ENCODE measurements at places on chromosomes 7 and 10.
A peak's percentile ranks its signal among the peaks of the same experiment; 100 is the strongest.

DNA sequence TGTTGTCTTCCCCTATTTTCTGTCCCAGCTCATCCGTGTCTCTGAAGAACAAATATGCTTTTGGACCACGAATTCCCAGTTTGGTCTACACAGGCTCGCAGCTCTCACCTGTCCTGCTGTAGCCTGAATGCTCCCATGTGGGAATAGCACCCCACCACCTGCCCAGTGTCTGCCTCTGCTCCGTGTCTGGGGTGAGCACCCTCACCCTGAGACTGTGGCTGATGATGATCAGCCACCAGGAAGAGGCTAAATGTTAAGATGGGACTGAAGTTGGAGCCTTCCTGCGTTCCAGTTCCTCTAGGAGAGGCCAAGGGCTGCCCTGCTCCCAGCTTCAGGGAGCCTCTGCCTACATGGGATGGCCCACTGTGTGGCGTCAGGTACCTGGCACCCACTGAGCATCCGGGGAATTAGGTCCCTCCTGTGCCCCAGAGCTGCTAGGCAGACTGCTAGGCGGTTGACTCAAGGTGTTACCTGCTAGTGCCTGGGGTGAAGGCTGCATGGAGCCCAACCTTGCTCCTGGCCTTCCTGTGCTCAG, 3.7 kb downstream of the PGAM2 start:
- no peak for DNase-seq

GRCh38 chr10:6072215-6072934, 10.2 kb upstream of the IL2RA start:
- DNase-seq: no peak

GRCh38 chr10:89371079-89371478, 6.8 kb upstream of the IFIT1B start:
- no peak for DNase-seq

- DNase-seq: no peak
Measured at GRCh38 chr10:129441372-129442009, 25.6 kb upstream of the MGMT start.

DNA sequence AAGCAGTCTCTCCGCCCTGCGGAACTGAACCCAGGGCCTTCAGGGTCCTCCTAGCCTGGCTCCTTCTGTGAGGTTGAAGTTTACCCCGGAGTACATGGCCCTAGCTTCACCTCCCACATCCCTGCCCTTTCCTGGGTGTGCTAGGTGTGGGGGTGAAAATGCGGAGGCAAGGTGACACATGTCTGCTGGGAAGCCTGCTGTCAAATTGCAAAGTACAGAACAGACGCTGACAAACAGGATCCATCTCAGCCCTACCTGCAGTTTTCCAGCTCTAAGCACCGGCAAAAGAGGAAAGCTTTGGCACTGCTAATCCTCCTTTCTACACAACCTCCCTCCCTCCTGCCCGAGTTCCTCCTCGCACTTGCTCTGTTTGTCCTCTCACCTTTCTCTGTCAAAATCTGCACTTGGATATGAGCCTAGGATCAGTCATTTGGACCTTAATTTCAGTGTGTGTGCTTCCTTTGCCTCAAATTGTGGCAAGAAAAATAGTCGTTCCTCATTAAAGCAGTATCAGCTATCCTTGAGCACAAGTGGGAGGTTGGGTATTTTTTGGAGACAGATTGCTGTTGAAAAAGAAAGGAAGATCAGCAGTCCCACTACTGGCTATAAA, 14.4 kb upstream of the GPR15LG start:
- no peak for DNase-seq

GRCh38 chr7:148794476-148794875, 89.6 kb downstream of the EZH2 start:
- no peak for DNase-seq

DNA sequence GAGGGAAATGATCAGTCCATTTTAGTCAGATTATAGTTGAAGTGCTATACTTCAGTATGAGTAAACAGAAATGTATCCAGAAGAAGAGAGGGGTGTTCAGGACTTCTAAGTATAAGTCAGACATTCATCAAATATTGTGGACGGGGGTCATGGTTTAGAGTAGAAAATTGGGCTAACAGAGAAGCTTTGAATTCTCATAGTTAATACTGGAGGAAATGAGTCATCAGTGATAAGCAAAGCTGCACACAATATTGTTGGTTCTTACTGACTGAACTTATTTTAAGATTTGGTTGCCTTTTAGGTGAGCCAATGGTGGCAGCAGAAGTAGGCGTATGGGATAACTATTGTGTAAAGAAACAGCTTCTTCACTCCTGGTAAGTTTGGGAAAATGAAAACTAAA, 1.7 kb upstream of the SUMF2 start:
- DNase-seq: peak; percentile 62

DNA sequence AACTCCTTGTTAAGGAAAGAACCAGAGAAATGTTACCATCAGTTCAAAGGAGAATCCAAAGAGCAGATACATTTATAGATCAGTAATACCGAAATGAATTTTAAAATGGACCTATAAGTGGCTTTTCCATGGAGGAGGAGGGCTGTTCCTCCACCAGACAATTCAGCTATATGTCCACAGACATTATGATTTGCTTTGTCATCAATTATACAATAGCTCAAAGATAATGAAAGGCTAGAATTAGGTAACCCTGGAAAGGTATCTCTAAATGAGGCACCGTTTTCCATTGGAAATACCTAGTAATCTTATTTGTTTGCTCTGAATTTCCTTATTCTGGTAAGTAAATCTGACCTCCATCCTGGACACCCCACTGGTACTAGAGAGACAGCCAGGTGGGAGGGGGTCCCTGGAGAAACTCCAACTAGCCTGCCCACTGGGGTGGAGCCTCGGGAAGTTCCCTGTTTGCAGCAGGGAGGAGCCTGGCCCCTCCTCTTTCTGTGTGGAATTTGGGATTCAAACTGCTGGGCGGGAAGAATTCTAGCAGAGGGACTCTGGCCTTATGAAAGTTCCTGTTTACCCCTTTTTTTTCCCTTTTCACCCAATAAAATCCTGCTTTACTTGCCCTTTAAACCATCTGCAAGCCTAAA, 218.0 kb downstream of the PHF14 start:
- DNase-seq: no peak

GRCh38 chr10:91493313-91493712, 83.2 kb downstream of the HECTD2 start:
- DNase-seq: peak; percentile 51

DNA sequence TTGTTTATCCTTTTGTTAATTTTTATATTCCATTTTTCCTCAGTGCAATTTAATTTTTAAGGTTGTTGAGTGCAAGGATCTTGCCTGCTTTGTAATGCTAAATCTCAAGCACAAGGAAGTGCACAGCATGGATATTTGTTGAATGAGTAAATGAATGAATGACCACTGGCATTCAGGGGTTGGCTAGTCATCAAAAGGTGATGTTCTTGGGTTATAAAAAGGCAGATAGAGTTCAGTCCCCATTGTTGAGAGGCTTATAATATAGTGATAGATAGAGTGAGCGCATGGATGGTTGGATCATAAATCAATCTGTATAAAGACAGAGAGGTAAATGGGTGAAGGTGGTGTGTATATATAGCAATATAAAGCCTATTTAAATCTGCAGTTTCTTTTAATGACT, 193.2 kb upstream of the KLF6 start:
- DNase-seq: peak; percentile 59

GRCh38 chr10:102669206-102670064, 25.2 kb downstream of the TRIM8 start:
- no peak for DNase-seq

DNA sequence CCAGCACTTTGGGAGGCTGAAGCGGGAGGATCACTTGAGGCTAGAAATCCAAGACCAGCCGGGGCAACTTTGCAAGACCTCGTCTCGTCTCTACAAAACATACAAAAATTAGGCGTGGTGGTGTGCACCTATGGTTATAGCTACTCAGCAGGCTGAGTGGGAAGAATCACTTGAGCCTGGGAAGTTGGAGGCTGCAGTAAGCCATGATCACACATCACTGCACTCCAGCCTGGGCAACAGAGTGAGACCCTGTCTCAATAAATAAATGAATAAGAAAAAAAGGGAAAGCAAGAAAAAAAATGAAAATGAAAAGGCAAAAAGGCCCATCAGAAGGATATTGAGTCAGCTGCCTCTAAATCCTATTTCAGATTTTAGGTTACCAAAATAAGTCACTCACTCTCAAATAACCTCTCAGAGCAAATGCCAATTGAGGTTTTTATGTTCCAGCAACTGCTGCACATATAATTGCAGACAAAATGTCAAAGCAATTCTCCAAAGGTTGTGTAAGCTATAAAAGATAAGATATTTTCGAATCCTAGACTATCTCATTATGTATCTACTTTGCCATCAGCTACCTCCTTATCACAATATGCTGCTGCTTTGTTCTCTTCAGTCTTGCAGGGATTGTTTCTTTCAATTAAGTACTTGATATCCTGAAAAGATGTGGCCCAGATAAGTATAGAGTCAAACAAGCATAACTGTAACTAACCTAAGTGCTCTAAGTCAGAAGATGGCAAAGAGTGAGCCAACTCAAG, 4.7 kb downstream of the BAZ1B start:
- DNase-seq: no peak

GRCh38 chr7:109821156-109821555, 1251.5 kb downstream of the DNAJB9 start:
- DNase-seq: no peak

DNA sequence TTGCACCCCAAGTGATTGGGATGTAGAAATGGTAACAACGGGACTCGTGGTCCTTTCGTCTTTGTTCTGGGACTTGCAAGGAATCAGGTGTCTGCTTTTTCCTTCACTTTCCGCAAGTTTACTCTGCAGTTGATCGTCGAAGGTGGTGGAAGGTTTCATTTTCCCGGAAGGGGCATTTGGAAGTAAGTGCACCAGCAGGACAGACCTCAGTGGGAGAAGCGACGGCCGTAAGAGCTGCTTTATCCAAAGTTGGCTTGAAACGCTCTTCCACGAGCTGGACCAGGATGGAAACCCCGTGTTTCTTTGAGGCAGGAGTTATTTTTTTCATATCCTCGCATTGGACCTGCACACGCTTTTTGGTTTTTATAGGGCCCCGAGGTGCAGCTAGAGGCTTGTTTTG, 1.2 kb downstream of the BRI3 start:
- no peak for DNase-seq

DNA sequence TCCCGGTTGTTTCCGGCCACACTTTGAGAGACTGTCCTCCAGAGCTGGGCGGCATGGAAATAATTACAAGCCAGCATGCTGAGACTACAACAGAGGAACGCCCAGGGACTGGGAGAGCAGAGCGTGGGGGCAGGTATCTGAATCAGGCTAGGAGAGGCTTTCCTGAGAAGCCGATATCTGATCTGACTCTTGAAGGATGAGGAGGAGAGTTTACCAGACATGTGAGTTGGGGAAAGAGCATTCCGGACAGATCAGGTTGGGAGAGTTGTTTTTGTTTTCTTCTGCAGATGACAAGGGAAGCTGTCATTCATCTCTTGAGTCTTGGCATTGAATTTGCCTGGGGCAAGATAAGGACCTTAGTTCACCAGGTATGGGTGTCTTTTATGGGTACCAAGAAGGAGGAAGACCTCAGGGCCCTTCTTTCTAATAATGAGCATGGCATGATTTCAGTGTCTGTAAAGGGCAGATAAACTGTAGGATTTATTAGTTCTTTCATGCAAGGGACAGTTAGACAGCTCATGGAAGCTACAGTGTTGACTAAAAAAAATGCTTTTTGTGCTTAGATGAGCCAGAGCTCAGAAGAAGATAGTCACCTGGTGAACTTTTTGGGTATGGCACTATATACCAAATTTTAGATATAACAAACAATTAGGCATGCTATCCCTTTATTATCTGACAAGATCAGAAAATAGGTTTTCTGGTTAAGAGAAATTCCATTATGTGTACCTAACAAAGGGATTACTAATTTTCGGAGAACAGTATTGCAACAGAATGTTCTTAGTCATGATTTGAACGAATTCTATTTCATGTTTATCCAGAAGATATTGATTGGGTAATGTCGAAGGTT, 36.2 kb downstream of the WBP1L start:
- DNase-seq: peak; percentile 40

DNA sequence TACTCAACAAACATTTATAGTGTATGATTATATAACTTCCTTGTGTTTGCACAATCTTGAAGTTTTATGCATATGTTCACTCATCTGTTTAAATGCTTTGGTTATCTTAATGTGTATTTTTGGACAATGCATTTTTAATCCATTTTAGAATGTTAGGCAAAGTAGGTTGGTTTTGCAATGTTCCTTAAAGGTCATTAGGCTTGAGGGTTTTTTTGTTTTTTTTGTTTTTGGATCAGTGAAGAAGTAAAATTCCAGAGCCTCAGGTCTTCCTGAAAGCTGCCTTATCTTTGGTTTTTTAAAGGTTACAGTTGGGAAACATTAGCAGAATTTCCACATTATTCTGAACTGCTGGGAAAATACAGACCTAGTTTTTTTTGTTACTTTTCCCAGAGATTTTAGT, 12.8 kb downstream of the MDFIC start:
- no peak for DNase-seq

GRCh38 chr7:139321071-139321745, 19.9 kb upstream of the FMC1 start:
- peak; percentile 18 for DNase-seq

DNA sequence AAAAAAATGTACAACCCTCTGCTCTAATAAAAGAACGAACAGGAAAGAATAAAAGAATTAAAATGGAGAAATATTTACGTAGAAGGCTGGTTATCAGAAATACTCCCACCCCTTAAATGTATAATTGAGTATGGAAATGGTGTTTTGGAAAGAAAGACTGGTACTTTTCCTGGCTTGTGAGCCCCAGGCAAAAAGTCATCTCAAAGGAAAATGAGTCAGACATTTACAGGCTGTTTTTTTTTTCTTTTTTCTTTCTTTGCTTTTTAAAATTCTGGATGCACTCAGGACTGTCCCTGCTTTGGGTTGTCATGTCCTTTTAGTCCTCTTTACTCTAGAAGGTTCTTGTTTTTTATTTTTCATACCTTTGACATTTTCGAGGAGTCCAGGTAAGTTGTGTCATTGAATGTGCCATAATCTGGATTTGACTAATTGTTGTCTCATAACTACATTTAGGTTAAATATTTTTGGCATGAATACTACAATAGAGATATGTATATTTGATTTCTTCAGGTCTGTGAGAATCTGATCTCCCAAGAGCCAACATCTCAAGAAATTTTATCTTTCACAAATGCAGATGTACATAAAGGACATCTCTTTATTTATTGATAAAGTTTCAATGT, 313.0 kb upstream of the GLI3 start:
- DNase-seq: no peak

DNA sequence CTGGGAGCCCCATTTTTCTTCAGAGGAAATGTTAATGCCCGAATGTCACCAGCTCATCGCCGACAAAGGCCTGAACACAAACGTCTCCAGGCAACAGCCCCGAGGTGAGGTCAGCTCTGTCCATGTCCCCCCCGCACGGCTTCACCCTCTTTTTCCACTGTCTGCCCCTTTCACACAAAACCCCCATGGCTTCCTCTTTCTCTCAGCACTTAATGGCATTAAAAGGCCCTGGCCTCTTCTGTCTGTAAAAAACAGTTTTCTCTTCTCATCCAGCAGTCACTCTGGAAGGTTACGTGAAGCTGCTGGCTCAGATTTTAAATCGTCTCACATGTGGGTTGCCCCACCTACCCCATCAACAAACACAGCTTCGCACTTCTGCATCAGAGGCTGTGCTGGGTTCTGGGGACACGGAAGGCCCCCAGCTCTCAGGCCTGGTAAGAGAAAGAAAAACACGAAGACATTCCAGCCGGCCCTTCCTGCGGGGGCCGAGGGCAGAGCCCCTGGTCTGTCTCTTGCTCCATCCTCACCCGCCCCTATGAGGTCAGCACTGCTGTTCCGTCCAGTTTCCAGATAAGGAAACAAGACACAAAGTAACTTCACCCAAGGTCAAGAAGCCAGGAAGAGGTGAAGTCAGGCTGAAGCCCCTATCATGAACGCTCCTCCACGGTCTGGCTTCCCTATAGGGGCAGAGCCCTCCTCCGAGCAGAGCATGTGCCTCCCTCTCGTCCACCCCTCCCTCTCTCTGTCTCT, 91.1 kb upstream of the PDGFA start:
- no peak for DNase-seq
